ENCODE measurements at places on chromosomes 13 and 19.

GRCh38 chr19:49355909-49356353, 6.3 kb downstream of the TEAD2 start:
- no peak for DNase-seq

GRCh38 chr13:40048551-40048950, 393.1 kb downstream of the COG6 start:
- DNase-seq = no peak

- no peak for DNase-seq
Measured at GRCh38 chr13:19069684-19070397, 111.8 kb downstream of the TUBA3C start.

GRCh38 chr13:43058318-43058674, 34.9 kb downstream of the DNAJC15 start:
- peak; percentile 46 for DNase-seq

DNA sequence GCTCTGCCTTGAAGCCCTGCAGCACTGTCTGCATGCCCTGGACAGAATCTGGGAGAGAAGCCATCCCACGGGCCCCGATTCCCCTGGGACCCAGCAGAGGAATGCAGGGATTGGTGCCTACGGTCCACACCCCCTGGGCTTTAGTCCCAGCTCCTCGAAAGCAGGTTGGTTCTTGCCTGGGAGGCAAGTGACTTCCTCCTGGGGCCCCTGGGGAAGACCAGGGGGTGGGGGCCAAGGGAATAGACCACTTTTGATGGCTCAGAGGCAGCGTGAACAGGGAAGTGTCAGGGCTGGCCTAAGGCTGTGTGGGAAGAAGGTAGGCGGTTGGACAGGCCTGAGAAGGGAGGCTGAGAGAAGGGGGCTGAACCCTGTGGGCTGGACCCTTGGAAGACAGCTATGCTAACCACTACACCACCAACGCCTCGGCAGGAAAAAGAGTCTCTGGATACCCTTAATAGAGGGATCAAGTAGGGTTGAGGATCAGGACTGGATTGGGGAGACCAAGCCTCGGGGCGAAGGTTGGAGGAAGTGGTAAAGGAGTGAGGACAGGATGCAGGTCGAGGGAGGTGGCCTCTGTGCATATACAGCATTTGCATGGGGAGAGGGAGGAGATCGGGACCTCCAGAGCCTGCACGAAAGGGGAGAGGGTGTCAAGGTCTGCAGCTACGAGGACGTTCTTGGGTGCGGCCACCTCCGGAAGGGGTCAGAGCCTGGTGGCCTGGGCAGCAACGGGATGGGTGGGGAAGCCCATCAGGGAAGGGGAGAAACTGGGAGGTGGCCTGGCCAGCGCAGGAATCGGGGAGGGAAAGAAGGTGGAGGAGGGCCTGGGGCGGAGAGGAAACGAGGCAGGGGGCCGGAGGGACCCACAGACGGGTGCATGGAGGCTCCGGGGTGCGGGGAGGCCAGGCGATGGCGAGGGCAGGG, 709 bp downstream of the DPP9 start:
- DNase-seq = peak; percentile 75

All from myocyte (in vitro differentiated cells).